ENCODE measurements at places on chromosomes 3 and 15. TPM values are rescaled to one million over a fixed set of nuclear protein-coding genes. Genes with fewer than 3 reads are reported as not detected.

Gene C3orf62
- total RNA-seq = 0.83 TPM

Gene BTLA
- total RNA-seq = not detected

Gene ZNF621
- 7.3 TPM for total RNA-seq

Gene RTP3
- not detected for total RNA-seq

Gene ABI3BP
- total RNA-seq = 4.2 TPM

Gene RBP2
- not detected for total RNA-seq

Gene FBLN2
- 10.8 TPM for total RNA-seq

Gene VGLL3
- total RNA-seq = 97.3 TPM

Gene EEFSEC
- 4.5 TPM for total RNA-seq

Gene GP9
- total RNA-seq = not detected

Gene LRRIQ4
- not detected for total RNA-seq

Gene NR2E3
- total RNA-seq = under 0.01 TPM

Gene TLR9
- total RNA-seq = not detected

Gene ATP8B4
- total RNA-seq = 0.54 TPM

Gene ILDR1
- not detected for total RNA-seq

Gene STXBP5L
- not detected for total RNA-seq

Gene THAP10
- total RNA-seq = 3.6 TPM

Measured in IMR-90 (cell line).